ENCODE measurements at places on chromosomes 11 and 22.

DNA sequence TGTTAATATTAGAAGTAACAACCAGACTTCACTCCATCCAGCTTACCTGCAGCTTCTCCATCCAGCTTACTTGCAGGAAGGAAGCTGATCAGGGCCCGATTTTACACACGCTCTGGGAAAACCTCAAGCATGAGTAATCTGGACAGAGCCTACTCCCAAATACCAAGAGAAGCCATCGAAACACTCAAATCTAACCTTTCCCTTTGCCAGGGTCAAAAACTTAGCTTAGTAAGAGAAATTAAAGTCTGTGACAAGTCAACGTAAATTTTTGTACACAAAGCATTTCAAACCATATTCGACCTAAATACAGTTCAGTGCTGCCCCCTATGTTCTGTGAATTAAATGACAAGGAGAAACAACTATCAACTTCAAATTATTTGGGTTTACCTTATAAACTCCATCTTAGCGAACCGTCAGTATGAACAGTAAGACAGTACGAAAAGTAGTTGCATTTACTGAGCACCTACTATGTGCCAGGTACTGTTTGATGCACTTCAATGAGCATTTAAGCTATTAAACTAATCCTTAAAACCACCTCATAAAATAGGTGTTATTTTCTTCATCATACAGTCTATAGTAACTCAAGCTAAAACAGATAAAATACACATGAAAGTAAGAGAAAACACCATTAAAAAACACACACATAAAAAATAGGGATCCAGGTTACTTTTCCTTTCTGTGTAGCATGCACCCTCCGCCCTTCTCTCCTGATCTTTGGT lies 36.9 kb downstream of the ARFGAP3 start:
- DNase-seq = no peak

- no peak for DNase-seq
These were observed 15.0 kb downstream of the TUB start for GRCh38 chr11:8095806-8096522.

- no peak for DNase-seq
These were observed 3.9 kb downstream of the SLC25A22 start for GRCh38 chr11:794013-794765.

GRCh38 chr11:67372993-67373647 lies at the start of gene CLCF1:
TSS of gene CLCF1 (minus strand) at chr11:67373598. CDS start at chr11:67373539, 59 bp downstream.
- DNase-seq = no peak

DNA sequence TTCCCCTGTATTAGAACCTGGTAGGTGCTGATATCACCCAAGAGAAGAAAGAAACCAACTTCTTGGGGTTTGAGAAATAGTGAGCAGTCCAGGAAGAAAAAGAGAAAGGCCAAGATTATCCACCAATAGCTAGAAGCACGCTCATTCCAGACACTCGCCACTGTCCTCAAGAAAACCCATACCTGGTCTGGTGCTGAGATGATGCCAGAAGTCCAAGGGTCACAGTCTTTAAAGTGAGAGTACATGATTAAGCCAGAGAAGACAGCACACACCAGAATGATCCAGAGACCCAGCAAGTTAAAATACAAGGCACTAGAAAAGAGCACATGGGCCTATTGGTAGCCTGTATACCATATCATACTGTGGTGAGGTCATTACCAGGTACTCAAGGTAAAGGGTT lies 23.6 kb downstream of the SLC5A12 start:
- DNase-seq = no peak

DNA sequence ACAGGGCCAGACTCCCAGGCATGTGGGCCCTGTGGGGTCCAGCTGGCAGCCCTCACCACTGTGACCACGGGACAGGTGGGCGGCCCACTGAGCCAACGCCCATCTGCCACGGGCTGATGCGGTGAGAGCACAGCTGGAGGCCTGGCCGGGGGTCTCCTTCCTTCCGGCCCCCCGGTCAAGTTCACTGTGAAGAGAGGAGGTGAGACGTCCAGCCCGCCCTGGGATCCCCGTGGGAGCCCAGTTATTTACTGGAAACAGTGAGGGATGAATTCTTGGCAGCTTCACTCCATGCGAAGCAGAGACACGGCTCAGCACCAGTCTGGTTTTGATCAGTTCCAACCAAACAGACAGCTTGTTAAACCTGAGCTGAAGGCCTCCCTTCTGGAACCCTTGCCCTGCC lies 38.7 kb downstream of the WNT11 start:
- DNase-seq = no peak

DNA sequence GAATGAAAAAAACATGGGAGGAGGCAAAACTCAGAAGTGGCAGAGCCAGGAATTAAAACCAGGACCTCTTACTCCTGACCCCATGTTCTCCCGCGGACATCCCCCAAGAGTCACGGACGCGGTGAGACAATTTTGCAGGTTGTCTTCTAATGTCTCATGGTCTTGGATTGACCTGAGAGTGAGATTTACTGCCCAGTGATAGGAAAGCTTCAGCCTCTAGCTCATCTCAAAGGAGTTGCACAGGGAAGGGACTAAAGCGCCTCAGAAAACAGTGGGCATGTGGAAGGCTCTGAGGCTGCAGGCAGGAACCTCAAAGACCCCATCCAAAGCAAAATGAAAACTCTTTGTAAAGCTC lies 197.4 kb downstream of the ADAMTS15 start:
- DNase-seq = no peak

- no peak for DNase-seq
These were observed 4.1 kb upstream of the UBE2L6 start for GRCh38 chr11:57571606-57572005.

DNA sequence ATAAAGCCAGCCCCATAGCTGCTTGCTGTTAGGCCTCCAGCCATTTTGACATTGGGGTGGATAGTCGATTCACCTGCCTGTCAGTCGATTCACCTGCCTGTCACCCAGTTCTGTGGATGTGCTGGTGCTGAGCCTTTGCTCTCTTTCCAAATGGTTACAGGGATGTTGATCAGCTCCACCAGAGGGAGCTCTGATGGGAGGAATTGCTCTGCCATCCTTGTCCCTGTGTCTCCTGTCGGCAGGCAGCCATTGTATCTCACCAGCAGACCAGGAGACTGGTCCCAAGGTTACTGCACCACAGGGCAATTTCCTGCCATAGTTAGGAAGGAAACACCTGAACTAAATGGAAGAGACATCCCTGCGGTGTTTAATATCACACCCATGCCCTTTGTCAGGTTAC lies 6.1 kb downstream of the MPEG1 start:
- no peak for DNase-seq

- DNase-seq = no peak
These were observed 9.2 kb downstream of the CLCF1 start for GRCh38 chr11:67364169-67364568.

DNA sequence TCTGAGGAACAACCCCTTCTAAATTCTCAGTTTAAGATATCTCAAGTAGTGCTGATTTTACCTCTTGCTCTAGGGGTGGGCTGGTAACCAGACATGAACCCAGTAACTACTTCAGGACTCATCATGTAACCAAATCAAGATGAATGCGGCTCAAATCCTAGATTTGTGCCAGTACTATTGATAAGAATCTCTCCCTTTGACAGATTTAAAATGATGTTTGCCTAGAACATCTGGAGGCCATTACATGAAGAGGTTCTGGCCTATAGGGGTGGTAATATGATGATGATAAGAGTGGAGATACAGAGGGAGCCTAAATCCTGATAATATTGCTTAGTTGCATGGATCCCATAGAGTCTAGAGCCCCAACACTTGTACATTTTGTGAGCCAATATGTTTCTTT lies 672.6 kb upstream of the ANO5 start:
- no peak for DNase-seq

- no peak for DNase-seq
These were observed 41.6 kb downstream of the FANCF start for GRCh38 chr11:22583963-22584492.

- DNase-seq = no peak
These were observed 15.1 kb downstream of the IFITM10 start for GRCh38 chr11:1735271-1735670.

DNA sequence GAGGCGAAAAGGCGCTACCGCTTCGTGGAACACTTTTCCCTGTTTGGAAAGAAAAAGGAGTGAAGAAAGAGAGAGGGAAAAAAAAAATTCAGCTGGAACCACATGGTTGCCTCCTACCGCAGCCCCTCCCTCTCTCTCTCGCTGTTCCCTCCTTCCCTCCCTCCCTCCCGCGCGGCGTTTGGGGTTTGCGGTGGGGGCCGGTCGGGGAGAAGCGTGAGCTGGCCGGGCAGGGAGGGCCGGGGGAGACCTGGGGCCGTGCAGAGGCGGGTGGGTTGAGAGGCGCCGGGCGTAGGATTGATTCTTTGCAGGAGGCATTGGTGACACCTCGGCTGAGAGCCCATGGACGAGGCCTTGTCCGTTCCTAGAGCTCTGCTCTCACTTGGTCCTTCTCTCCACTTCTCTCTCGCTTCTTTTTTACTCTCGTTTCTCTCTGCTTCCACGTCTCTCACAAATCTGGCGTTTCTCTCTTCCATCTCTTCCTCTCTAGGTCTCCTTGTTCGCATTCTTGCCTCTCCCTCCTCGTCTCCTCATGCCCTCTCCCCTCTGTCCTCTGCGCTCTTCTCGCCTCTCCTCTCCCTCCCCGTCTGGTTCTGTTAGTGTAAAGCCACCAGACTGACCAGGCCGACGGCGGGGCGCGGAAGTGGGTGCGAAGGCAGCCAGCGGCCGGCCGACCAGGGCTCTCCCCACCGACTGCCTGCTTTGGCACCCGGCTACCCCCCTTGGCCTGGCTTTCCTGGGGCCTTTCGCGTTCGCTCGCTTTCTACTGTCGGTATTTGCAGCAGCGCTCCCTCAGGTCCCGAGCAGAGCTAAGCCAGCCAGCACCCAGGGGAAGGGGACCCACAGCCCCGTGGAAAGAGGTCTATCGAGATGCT lies at the start of gene CLMP:
CLMP (minus strand) TSS at position 61 of the 872 bp plus-strand sequence. CDS start 308 bp downstream, outside the sequence.
- DNase-seq = peak; percentile 33

DNA sequence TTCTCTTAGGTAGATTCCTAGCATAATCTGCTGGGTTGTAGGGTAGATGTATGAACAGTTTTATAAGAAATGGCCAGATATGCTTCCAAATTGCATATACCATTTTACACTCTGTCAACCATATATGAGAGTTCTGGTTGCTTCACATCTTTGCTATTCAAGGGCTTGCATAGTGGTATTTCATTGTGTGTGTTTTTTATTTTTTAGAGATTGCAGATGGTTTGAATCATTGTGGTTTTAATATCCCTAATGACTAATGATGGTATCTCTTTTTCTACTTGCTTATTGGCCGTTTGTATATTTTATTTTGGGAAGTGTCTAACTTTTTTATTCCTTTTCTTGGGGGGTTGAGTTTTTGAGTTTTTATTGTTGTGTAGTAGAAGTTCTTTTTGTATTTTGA lies 26.9 kb downstream of the RNF214 start:
- no peak for DNase-seq

DNA sequence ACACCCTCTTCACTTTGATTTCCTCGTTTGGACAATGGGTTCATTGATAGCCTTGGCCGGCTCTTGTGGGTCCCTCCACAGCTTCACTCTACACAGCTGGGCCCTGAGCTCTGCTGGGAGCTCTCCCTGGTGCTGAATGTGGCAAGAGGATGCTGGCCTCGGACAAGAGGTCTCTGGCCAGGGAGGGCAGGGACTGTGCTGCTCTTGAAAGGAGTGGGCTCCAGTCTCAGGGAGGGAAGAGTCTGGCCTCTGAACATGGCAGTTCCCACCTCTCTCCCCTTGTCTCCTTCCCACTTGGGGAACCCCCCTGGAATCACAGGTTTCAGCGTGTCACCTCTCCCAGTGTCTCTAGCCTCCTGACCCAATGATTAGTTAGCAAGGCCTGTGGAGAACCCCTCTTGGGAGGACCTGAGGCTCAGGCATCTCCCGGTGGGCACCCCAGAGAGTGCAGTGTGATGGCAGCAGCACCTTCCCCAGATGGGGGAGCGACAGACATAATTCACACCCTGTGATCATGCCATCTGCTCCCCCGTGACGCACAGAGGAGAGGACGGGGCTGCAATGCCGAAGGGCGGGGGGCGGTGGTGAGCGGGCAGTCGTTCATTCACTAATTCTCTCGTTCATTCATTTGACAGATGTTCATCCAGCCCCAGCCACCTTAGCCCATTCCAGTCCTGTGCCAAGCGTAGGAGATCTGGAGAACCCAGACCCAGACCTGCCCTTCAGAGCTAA lies 2.8 kb upstream of the CABP7 start:
- DNase-seq = no peak

DNA sequence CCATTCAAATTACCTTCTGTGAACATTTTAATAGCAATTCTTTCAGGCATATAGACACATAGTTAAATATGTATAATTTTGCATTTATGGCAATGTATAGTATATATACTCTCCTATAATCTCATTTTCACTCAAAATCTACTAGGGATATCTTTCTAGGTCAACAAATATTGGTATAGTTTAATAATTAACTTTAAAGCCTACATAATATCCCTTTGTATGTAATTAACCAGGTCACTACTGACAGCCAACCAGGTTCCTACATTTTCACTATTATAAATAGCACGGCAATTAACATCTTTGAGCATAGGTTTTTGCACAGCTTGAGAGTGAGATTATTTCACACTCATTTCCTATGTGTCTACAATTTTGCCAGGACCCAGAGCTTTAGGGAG lies 15.8 kb downstream of the OR2AG2 start:
- DNase-seq = no peak

DNA sequence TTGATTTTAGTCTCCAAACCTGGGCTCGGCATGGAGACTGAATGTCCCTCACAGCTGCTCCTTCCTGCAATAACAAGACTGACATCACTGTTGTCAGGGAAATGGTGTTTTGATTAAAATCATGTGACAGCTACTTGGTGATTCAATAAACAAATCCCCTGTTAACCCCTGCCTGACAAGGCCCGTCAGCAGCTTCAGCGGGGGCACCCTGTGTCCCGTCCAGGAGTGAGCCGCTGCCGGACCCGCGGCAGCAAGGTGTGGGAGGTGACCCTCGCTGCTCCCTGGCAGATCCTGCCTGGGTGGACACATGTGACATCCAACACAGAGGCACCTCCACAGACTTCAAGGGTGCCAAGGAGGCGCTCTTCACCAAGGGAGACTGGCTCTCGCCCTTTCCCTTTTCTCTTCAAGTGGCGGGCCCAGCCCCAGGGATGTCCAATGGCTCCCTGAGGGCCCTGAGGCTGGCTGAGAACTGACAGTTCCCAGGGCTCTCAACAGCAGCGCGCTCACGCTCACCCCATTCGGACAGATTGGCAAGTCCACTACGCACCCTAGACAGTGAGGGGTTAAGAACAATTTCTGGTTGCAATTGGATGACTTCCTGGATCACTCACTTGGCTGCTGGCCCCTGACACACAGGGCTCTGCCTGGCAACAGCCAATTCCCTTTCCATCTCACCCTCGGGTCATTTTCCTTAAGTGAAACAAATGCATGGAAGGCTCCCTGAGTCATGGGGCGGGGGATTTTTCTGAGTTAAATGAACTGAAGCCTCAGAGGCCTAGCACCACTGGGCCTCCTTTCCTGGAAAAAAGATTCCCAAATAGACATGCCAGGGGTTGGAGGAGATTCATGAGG lies 30.7 kb downstream of the PPP2R1B start:
- DNase-seq = no peak

GRCh38 chr11:20844630-20845029 lies 175.2 kb downstream of the NELL1 start:
- DNase-seq = no peak

DNA sequence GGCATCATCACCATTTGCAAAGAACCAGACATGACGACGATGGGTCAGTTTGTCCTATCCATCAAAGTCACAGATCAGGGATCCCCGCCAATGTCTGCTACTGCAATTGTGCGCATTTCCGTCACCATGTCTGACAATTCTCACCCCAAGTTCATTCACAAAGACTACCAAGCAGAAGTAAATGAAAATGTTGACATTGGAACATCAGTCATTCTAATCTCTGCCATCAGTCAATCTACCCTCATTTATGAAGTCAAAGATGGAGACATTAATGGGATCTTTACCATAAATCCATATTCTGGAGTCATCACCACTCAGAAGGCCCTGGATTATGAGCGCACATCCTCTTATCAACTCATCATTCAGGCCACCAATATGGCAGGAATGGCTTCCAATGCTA lies 171.6 kb upstream of the MTNR1B start:
- DNase-seq = no peak
